ENCODE measurements at places on chromosomes 4 and X. TPM values are rescaled to one million over a fixed set of nuclear protein-coding genes. Genes with fewer than 3 reads are reported as not detected.

- H3K27ac ChIP-seq: no peak overlapping the region
- no peak for DNase-seq
- peaks cover 12% of the 10 kb centered on the region for H3K36me3 ChIP-seq
- no peaks in the 10 kb centered on the region for H3K27me3 ChIP-seq
These were observed 16.8 kb downstream of the SMIM20 start for GRCh38 chr4:25930731-25931354.

DNA sequence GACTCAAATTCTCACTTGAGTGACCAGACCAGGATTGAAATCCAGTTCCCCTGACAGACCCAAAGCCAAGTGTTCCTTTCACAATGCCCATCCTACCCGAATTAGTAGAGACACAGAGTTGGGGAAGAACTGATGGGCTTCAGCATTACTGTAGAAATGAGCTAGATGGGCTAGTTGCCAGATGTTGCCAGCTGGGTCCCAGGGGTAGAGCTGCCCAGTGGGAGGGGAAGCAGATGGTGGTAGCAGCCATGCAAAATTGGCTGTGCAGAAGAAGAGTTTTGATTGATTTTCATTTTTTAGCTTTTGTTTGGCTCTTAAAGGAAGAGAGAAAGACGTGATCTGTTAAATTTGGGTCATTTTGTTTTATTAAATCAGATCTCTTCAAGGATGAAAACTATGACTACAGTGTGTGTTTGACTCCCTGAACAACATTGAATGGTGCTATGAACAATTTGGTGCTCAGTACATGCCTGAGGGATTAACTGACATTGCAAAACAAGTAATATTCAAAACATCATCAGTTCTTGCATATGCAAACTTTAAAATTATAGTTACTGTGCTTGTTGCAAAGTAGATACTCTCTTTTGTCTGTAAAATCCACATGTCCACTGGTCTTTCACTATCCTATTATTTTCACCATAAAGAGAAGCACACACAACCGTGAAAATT, 86.0 kb downstream of the PARM1 start:
- no peak overlapping the region for H3K4me3 ChIP-seq
- peaks cover 5% of the 10 kb centered on the region for H3K36me3 ChIP-seq
- no peaks in the 10 kb centered on the region for H3K27me3 ChIP-seq

REELD1 gene
- 2.6 TPM for total RNA-seq

BEND2 gene
- total RNA-seq: not detected

CDKL5 gene
- total RNA-seq: 4.7 TPM

- H3K27ac ChIP-seq: no peak overlapping the region
- H3K36me3 ChIP-seq: no peaks in the 10 kb centered on the region
- H3K27me3 ChIP-seq: no peaks in the 10 kb centered on the region
- no peaks in the 10 kb centered on the region for H3K4me1 ChIP-seq
These were observed 283.3 kb downstream of the CENPC start for GRCh38 chr4:67261971-67262370.

GRCh38 chr4:129614611-129615010, 518.7 kb downstream of the C4orf33 start:
- H3K27me3 ChIP-seq: no peaks in the 10 kb centered on the region
- H3K27ac ChIP-seq: no peak overlapping the region
- H3K4me3 ChIP-seq: no peak overlapping the region

DNA sequence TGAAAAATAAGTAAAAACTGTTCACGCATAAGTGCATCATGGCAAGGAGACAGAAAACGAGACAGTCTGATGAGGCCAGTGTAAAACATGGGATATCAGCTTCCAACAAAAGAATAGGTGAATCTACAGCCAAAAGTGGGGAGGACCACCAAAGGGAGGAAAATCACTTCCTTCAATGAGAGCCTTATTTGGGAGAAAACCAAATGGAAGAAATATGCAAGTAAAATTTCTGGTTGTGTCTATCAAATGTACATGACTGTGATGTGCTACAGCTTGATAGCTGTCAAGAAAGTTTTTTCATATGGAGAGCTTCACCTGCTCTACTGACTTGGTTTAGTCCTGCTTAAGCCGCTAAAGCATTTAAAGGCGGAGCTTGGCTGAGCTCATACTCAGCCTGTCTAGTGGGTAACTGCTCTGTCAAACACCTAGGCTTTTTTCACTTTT, 66.2 kb downstream of the MAGEA1 start:
- no peak for DNase-seq
- H3K4me3 ChIP-seq: no peak overlapping the region
- H3K36me3 ChIP-seq: no peaks in the 10 kb centered on the region
- H3K27me3 ChIP-seq: no peaks in the 10 kb centered on the region
- H3K4me1 ChIP-seq: no peaks in the 10 kb centered on the region

DNA sequence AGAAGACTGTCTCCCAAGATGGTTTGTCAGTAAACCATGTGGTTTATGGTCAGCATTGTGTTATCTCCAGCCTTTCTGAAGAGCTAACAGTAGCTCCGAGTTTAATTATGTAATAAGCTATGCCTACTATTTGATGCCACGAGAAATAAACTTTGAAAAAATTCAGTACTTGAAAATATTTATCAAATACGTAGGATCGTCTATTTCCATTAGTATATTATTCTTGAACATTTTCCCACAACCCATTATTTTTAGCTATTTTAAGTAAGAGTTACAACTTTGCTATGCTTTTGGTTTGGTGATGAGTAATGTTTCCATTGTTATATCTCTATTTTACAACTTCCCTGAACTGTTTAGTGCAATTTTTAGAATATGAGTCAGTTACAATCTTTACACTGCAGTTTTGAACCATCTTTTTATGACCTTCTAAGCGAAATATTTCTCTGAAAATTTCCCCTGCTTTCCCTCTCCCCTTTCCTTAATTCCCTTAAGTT, 44.5 kb upstream of the TRIM2 start:
- H3K4me3 ChIP-seq: no peak overlapping the region
- peaks cover 9% of the 10 kb centered on the region for H3K27me3 ChIP-seq
- DNase-seq: no peak
- H3K36me3 ChIP-seq: no peaks in the 10 kb centered on the region
- no peak overlapping the region for H3K27ac ChIP-seq

DNA sequence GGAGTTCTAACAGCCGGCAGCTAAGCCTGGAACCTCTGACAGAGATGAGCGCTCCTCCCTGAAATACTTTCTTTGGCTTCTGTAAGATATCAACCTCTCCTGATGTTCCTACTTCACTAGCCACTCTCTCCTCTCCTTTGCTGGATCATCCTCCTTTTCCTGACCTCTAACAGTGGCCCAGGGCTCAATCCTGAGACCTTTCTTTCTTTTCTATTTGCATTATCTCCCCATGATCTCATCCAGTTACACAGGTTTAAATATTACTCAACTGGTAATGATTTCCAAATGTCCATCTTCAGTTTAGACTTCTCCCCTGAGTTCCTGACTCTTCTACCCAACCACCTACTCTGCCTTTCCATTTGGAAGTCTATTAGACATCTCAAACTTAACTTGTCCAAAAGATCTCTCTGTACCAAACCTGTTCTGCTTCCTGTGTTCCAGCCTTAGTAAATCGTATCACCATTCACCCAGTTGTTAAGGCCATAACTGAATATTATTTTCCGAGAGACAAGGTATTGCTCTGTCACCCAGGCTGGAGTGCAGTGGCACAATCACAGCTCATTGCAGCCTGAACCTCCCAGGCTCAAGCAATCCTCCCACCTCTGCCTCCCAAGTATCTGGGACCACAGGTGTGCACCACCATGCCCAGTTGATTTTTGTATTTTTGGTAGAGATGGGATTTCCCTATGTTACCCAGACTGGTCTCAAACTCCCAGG, 41.1 kb downstream of the RFC1 start:
- no peaks in the 10 kb centered on the region for H3K4me1 ChIP-seq
- DNase-seq: no peak
- H3K27ac ChIP-seq: no peak overlapping the region

- no peaks in the 10 kb centered on the region for H3K36me3 ChIP-seq
- no peak overlapping the region for H3K27ac ChIP-seq
- no peak overlapping the region for H3K4me3 ChIP-seq
- no peaks in the 10 kb centered on the region for H3K4me1 ChIP-seq
- no peaks in the 10 kb centered on the region for H3K27me3 ChIP-seq
These were observed 508.7 kb downstream of the TRIML1 start for GRCh38 chr4:188647820-188648370.

GRCh38 chrX:22950269-22951266, 49.2 kb upstream of the DDX53 start:
- H3K27ac ChIP-seq: no peak overlapping the region
- no peak overlapping the region for H3K4me3 ChIP-seq
- DNase-seq: no peak
- H3K36me3 ChIP-seq: no peaks in the 10 kb centered on the region

GRCh38 chrX:22081475-22082092, 49.5 kb downstream of the PHEX start:
- no peaks in the 10 kb centered on the region for H3K36me3 ChIP-seq
- H3K4me1 ChIP-seq: no peaks in the 10 kb centered on the region
- peak; percentile 57 for DNase-seq

DNA sequence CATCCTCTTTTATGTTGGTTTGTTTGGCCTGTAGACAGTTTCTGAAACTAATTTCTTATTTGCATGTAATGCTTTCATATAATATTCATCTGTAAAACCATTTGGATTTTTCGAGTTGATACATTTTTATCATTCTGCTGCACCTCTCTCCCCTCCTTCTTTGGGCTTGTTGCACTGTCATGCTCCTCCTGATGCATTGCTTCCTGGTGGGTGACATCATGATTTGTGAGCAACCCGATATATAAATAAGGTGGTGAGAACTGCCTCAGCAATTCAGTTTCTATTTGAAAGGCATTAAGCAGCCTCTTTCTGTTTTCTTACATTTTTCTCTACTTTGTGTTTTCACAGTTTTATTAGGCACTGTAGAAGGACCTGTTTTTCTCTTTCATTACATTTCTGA, 515.7 kb downstream of the RPA4 start:
- no peaks in the 10 kb centered on the region for H3K36me3 ChIP-seq
- H3K4me1 ChIP-seq: no peaks in the 10 kb centered on the region
- H3K4me3 ChIP-seq: no peak overlapping the region
- no peaks in the 10 kb centered on the region for H3K27me3 ChIP-seq
- no peak for DNase-seq

FRMPD3 gene
- total RNA-seq: 1.1 TPM

DNA sequence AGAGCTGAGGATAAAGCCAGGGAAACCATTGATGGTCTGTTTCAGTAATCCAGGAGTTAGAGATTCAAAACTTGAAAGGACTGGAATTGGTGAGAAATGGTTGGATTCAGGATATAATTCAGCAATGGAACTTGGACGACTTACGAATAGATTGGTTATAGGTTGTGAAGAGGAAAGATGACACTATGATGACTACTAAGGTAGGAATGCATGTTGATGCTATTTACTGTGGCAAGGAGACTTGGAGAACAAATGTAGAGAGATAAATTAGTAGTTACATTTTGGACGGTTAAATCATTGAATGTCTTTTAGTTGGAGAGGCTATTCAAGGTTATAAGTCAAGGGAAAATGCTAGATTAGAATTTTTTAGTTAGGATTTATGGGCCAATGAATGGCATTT, 365.4 kb upstream of the TECRL start:
- no peak overlapping the region for H3K4me3 ChIP-seq
- H3K27me3 ChIP-seq: no peaks in the 10 kb centered on the region
- no peaks in the 10 kb centered on the region for H3K4me1 ChIP-seq
- no peak overlapping the region for H3K27ac ChIP-seq

DNA sequence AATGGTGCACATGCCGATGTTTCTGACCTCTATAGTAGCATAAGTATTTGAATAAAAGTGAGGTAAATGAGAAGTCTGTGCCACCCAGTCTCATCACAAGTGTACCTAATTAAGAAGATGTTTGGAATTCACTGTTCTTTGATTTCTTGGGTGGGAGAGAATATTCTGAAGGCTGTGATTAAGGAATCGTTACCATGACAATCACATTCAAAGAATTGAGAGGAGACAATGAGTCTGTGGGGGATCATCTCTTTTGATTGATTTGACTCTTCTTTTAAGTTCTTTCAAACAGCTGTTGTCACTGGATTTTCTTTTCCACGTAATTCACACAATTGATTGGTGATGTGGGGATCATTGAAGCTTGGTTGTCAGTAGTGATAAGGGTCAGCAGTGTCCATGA, 18.1 kb downstream of the FHL1 start:
- no peaks in the 10 kb centered on the region for H3K4me1 ChIP-seq
- no peak overlapping the region for H3K27ac ChIP-seq
- no peaks in the 10 kb centered on the region for H3K36me3 ChIP-seq
- no peak for DNase-seq
- no peak overlapping the region for H3K4me3 ChIP-seq

DNA sequence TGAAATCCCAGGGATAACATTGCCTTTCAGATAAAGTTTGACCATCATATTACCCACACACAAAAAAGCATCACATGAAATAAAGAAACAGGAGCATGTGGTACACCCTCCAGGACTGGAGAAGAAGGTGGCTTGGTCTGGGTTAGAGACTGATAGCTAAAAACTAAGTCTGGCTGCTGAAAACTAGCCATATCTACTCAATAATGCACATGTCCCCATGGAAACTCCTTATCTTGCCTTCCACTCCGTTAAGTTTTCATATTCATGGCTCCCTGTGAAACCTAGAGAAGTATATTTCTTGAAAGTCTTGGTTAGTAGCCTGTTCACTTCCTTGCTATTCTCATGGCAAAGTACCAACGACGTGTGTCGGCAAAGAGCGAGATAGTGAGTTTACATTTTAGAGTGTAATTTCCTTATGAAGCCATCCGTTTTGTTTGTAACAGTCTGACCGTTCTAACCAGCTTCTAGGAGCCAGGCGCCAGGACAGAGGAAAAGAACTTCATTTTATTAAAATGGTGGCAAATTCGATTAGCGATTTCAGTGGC, 6.7 kb upstream of the DCTD start:
- no peak for DNase-seq
- H3K27ac ChIP-seq: no peak overlapping the region
- peaks cover 5% of the 10 kb centered on the region for H3K27me3 ChIP-seq
- H3K4me1 ChIP-seq: peaks cover 6% of the 10 kb centered on the region
- no peak overlapping the region for H3K4me3 ChIP-seq

C1GALT1C1 gene
- total RNA-seq: 13.6 TPM

- no peak overlapping the region for H3K27ac ChIP-seq
- H3K4me3 ChIP-seq: no peak overlapping the region
- H3K27me3 ChIP-seq: no peaks in the 10 kb centered on the region
- no peak for DNase-seq
- no peaks in the 10 kb centered on the region for H3K4me1 ChIP-seq
These were observed 107.8 kb downstream of the ARHGAP10 start for GRCh38 chr4:147839663-147840062.

- no peaks in the 10 kb centered on the region for H3K36me3 ChIP-seq
- no peaks in the 10 kb centered on the region for H3K27me3 ChIP-seq
- no peak overlapping the region for H3K27ac ChIP-seq
These were observed 29.4 kb upstream of the SLAIN2 start for GRCh38 chr4:48311896-48312295.

- H3K27me3 ChIP-seq: no peaks in the 10 kb centered on the region
- H3K27ac ChIP-seq: no peak overlapping the region
- no peak for DNase-seq
- no peak overlapping the region for H3K4me3 ChIP-seq
- H3K4me1 ChIP-seq: no peaks in the 10 kb centered on the region
These were observed 72.1 kb downstream of the IDS start for GRCh38 chrX:149433051-149433450.

RWDD4 gene
- 15.7 TPM for total RNA-seq

All from B cell (primary cell).